H9 (cell line): ENCODE measurements at places on chromosomes 5 and 9. TPM values are rescaled to one million over a fixed set of nuclear protein-coding genes. Genes with fewer than 3 reads are reported as not detected.

Gene TRIM7
- not detected in 2 replicates for total RNA-seq

Gene RLN2
- 3.6 and 3.7 TPM in 2 replicates for total RNA-seq

Gene BHMT
- total RNA-seq, result 0.72 and 1.4 TPM in 2 replicates

Gene SLC45A2
- total RNA-seq, result not detected in 2 replicates

Gene FOXI1
- total RNA-seq, result not detected in 2 replicates

Gene SPINK7
- total RNA-seq, result not detected in 2 replicates

Gene SPAG8
- 0.46 and 0.50 TPM in 2 replicates for total RNA-seq

Gene RASEF
- 1.9 and 2.2 TPM in 2 replicates for total RNA-seq

Gene PCAT7
- 4.0 and 4.2 TPM in 2 replicates for total RNA-seq

DNA sequence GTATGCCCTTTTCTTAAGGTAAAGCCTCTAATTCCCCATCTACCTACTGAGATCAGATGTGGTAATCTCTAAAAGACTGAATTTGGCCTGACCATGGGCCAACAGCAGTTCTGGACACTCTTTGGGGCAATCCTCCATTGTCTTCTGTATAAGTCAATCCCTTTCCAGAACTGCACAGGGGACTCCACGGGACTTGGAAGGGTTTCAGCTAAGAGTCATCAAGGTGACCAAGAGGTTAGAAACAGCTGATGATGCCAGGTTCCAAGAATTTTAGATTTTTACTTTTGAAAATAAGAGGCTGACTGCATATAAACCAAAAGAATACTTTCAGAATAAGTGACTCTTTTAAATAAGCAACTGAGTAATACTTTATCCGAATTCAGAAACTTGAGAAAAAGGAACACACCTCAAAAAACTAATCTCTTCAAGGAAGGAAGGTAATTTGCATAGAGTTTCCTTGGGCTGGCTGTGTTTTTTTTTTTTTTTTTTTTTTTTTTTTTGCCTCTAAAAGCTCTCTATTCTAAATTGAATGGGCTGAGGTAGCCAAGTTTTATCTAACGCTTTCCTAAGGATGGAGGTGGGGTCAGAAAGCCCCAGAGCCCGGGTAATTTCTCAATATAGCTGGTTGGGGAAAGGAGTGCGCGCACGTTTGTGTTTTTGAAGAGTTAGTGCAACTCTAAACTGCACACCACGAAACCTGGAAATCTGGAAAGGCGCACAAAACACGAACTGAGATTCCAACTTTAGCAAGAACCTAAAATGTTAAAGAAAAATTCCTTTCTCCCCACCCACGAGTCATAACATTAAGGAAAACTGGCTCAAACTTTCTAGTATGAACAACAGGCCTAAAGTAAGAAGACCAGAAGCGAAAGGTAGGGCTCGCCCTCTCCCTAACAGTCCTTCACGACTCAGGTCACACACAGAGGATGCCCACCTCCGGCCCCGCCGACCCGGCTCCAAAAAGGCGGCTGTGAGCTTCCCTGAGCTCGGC lies 1.3 kb downstream of the VCP start:
- H3K4me3 ChIP-seq, result peak overlapping the region; percentile 95
- no peak for DNase-seq
- no peak overlapping the region for H3K27ac ChIP-seq
- no peaks in the 10 kb centered on the region for H3K27me3 ChIP-seq

DNA sequence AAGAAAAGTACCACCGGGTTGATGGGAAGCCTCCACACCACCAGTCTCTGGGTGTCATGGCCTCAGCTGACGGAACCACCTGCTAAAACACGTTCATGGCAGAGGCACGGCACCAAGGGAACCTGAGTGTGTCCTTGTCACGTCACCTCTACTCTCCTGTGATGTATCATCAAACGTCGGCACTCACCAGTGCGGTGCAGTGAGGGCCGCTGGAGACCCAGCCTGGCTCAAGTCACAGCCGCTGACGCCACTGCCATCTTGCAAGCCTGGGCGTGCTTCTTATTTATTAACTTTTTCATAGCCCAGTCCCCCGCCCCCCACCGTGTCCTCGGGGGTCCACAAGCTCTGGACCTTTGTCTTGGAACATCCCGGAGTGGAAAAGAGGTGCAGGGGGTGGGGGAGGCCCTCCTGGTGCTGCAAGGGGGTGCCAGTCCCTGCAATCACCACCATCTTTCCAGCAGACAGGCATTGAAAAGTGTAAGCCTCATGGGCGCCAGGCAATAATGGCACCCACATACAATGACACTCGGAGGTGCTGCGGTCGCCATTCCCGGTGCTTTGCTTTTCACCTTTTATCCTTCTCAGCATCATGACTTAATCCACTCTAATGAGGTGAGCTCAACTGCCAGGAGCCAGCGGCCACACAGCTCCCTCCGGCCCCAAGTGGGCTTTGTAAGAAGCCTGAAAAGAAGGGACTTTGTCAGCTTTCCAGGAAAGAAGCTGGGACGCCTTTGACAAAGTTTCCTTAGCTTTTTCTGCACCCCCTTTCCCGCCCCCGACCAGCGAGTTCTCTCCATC lies 202.3 kb upstream of the IRX1 start:
- no peaks in the 10 kb centered on the region for H3K27me3 ChIP-seq
- no peaks in the 10 kb centered on the region for H3K36me3 ChIP-seq

GRCh38 chr5:156380848-156381247 lies 53.9 kb downstream of the SGCD start:
- H3K4me1 ChIP-seq, result no peaks in the 10 kb centered on the region
- no peak overlapping the region for H3K27ac ChIP-seq
- DNase-seq, result no peak

GRCh38 chr5:176521286-176521685 lies 15.9 kb downstream of the RNF44 start:
- H3K4me3 ChIP-seq, result no peak overlapping the region
- 0 out of 2 replicates have a peak, but pooled peaks cover 2% of the 10 kb centered on the region for H3K27me3 ChIP-seq
- H3K27ac ChIP-seq, result no peak overlapping the region
- no peaks in the 10 kb centered on the region for H3K4me1 ChIP-seq
- no peak for DNase-seq

DNA sequence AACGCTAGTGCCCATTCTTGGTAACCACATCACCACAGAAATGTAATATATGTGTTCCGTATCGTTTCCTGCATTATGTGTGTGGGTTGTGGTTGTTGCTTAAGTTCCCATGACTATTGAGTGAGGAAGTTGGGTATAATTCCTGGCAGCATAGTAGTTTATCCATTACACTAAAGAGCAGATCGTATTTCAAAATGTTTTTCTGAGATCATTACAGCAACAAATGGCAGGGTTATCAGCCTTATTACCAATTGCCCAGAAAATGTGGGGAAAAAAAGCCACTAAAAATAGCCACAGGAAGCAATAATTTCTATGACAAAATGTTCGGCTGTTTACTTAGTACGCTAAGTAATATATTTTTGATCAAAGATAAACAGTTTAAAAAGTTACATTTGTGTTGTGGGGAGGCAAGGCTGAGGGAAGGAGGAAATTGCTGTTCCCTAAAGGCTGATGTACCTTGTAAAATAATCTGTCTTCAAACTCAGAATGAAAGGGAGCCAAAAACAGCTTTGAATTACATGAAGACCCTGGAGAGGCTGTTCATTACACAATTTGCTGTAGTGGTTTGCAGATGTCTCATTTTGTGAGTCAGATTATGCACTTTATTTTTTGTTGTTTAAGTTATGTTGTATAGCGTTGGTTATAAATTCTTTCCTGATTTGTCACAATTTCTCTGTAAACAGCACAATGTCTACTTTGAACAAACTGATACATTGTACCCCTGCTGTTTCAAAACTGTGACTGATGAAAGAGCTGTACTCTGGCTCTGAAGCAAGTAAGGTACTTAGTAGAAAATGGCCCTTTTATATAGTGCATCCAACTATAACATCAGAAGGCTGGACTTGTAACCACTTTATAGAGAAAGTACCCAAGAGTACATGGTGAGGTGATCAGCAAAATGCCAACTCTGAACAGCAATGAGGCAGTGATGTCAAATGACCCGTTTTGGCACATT lies 1028.5 kb downstream of the NR2F1-AS1 start:
- no peaks in the 10 kb centered on the region for H3K4me1 ChIP-seq
- H3K27ac ChIP-seq, result no peak overlapping the region
- no peaks in the 10 kb centered on the region for H3K27me3 ChIP-seq
- DNase-seq, result no peak
- no peak overlapping the region for H3K4me3 ChIP-seq

GRCh38 chr9:16022228-16022627 lies 469.4 kb downstream of the CCDC171 start:
- H3K27ac ChIP-seq, result no peak overlapping the region
- no peak for DNase-seq
- no peaks in the 10 kb centered on the region for H3K4me1 ChIP-seq
- no peak overlapping the region for H3K4me3 ChIP-seq

GRCh38 chr5:150904479-150905311 lies at the start of gene ZNF300:
Gene ZNF300, minus strand, starts transcription at chr5:150904980. Its CDS starts 1,825 bp downstream, at chr5:150903155.
- no peaks in the 10 kb centered on the region for H3K4me1 ChIP-seq
- no peaks in the 10 kb centered on the region for H3K27me3 ChIP-seq
- DNase-seq, result peak; percentile 92
- H3K4me3 ChIP-seq, result peak within 1 kb of the TSS; percentile 90
